ENCODE measurements at places on chromosomes 2 and 18.

GRCh38 chr2:219620546-219620945 is 6.9 kb upstream of the SLC4A3 start:
- no peak for DNase-seq

GRCh38 chr2:17615147-17615546 is 74.7 kb downstream of the VSNL1 start:
- DNase-seq: no peak

- no peak for DNase-seq
These were observed 51.0 kb downstream of the ABI2 start for GRCh38 chr2:203379156-203379555.

- no peak for DNase-seq
These were observed 554 bp downstream of the PFN4 start for GRCh38 chr2:24122366-24123194.

GRCh38 chr18:36229188-36229587 is 41.9 kb downstream of the MOCOS start:
- DNase-seq: no peak

- no peak for DNase-seq
These were observed 98.1 kb downstream of the COL6A3 start for GRCh38 chr2:237315829-237316225.

DNA sequence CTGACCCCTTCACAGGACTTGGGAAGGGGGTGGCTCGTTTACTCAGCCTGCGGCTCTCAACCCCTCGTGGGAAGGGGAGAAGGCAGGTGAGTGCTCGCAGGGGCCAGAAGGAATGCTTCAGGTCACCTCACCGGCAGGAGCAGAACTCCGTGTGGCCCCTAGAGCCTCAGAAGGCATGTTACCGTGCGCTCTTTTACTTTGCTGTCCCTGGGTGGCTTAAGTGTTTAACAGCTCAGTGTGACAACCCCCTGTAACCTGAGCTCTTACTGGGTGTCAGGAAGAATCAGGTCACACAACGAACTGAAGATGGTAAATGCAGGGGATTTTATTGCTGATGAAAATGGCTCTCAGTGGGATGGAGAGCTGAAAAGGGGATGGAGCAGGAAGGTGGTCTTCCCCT is 1235.4 kb downstream of the LRP1B start:
- no peak for DNase-seq

DNA sequence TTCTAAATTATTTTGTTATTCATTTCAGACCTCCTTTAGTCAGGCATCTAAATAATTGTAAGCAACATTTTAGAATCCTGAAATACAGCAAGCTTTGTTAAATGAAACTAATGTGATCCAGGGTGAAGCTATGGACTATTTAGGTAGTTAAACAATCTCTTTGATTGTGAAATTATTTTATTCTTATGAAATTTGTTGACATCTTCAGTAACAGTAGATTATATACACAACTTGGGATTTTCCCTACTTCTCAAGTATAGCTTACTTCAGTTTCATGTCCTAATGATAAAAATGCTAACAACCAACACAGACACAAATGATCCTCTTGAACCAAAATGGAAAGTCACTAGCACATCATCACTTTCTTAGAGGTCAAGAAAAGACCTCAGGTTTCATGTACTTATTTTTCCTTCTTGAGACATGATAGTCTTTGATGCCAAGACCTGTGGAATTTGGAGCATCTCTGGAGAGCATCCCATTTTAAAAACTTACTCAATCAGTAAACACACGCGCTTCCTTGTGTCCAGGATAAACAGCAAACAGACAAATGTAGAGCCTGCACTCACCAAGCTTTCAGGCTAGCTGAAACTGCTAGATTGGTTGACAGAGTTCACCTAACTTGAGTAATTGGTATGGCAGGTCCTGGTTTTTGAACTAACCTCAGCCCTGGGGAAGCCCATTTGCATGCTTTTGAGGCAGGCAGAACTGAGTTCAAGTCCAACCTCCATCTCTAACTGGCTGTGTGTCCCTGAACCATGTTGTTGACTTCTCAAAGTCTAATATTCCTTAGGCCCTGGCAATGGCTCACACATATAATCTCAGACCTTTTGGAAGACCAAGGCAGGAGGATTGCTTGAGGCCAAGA is 47.8 kb downstream of the KCTD18 start:
- DNase-seq: no peak

DNA sequence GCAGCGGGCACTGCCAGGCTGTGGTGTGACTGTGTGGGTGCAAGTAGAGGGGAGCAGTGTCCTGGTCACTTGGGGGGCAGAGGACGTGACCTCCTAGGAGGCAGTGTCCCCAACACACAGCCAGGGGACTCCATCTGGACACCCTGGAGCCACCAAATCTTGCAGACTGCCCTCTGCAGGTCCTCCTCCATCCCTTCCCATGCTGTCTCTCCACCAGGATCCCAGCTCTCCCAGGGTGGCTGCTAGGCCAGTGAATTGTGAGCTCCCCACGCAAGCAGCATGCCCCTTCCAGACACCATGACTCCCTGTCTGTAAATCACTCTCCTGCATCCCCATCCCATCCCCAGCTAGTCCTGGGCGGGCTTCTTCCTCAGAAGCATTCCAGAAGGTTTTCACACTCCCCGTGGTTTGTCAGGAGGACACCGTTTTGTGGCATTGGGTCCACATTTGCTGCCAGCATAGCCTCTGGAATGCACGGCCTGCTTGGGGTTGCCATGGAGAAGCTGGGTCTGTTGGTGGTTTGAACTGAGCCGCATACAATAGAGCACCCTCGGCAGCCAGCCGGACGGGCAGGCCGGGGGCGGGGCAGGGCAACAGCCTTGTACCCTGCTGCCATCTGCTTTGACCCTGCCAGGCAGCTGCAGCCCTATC is 210.7 kb downstream of the KLHL29 start:
- no peak for DNase-seq

GRCh38 chr2:96954011-96954846 is 32.2 kb downstream of the FAM178B start:
- DNase-seq: no peak

DNA sequence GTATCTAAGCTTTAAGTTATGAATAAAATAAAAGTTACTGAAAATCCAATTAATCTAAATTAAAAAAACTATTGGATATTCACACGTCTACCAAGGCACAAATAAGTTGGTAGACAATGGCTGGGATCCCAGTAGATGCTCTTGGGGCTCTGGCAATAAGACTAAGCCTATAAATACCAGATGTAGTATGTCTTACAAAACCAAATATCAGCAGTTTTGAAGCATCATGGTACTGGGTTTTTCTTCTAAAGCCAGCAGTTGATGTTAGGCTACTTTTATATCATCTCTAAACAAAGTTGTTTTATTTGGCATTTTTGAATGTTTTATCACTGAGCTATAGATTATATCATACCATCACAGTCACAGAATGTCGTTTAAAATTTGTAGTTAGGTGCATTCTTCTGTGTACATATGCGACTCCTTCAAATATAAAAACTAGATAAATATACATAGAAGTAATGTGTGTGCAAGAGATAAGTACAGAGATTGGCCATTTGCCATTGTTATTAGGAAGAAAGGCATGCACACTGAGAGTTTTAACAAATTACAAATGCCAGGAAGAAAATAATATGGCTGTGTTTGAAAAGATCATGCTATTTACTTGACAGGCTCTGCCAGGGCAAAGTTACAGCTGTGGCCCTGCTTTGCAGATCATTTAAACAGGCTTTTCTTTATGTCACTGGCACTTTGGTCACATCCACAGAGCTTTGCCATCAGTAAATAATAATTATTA is 21.6 kb upstream of the TMEM17 start:
- DNase-seq: no peak

DNA sequence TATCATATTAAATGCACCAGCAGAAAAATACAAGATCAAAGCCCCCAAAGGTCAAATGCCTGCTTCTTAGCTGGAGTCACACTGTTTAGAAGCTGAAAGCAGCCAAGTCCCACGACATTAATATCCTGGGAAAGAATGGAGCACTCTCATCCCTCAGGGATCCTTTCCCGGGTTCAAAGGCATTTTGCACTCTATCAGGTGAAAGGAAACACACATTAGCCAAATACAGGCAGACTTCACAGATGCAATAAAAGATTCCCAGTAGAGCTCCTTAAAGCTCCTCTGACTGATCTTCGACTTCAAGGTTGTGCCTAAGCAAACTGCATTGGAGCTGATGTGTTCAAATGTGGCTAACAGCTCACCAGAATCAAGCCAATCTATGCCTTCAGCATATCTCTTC is 158.4 kb downstream of the RNF152 start:
- no peak for DNase-seq

DNA sequence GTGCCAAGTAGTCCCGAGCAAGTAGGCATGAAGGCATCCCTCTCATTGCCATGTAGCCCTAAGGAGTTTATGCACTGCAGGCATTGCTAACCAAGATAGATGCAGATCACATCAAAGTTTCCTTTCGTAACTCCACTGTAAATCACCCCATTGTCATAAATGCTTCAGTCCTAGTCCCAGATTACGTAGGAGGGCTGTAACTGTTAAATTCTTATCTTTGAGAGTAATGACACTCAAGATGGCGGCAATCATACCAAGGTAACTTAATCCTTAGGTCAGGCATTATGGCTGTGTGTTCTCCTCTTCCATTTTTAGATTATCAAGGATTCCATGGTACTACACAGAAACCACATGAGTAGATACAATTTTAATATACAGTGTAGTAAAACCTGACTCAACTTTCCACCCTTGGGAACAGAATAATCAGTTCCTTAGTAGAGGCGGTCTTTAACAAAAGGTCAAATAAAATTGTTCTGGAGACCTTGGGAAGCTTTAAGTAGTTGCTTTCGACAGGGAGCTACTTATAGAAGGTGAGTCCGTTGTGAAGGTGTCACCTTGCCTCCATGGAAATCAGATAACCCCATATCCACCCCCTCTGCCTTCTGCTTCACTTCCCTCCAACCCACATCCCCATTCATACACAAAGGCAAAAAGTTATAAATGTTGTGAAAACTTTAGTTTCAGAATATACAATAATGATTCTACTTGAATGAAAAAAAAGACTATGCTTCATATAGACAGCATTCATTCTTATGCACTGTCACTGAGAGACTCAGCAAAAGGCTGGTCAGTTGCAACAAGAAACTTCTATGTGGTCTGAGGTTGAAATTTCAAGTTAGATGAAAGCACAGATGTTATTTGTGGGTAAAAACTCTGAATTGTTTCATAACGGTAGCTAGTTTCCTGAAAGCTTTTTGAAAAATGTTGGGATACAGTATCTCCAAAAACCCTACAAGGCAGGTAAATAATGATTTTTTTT is 64.8 kb upstream of the GALNT5 start:
- no peak for DNase-seq

DNA sequence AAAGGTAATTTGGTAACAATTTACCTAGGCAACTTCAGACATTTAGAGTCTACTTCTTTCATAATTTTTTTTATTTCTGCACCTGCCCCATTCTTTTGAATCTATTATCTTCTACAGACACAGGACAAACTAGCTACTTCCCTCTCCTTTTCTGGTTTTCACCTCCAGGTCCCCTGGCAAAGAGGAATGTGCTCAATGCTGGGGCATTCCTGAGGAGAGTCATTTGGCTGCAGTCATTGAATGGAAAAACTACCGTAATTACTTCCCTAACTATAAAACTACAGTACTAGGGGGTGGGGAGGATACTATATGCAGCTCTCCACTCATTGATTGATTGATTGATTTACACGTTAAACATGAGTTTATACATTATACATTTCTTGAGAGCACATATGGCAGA is 11.2 kb upstream of the ARHGAP28 start:
- DNase-seq: no peak

GRCh38 chr2:64670047-64670446 is 16.3 kb upstream of the SERTAD2 start:
- DNase-seq: no peak

GRCh38 chr2:112143150-112143549 is 5.0 kb downstream of the FBLN7 start:
- no peak for DNase-seq

GRCh38 chr18:48825101-48825745 is 125.5 kb downstream of the SMAD7 start:
- DNase-seq: no peak

DNA sequence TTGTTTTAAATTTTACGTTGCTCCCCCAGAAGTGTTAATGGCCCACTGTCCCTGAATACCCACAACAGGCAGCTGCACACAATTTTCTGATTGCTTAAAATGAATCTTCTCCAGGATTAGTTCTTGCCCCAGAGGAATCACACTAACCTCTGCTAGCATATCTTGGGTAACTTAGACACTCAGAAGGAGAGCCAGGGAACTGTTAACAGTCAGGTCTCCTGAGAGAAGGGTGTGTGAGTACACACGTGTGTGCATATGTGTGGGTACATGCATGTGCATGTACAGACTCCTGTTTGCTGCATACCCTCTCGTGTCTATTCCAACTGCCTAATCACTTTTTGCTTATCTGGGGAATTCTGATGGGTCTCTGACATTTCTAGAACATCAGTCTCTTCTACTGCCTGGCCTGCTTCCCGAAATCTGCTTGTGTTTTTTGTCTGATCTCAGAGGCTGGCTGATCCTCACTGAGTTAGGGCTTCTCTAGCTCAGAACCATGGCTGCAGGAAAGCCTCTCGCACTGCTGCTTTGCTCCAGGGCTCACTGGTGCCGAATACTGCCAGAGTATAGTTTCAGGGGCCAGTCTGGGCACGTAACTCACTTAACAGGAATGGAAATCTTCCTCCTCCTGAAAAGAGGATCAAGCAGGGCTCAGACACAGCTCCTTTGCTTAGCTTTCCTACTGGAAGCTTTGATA is 62.8 kb downstream of the PRELID3A start:
- DNase-seq: no peak

DNA sequence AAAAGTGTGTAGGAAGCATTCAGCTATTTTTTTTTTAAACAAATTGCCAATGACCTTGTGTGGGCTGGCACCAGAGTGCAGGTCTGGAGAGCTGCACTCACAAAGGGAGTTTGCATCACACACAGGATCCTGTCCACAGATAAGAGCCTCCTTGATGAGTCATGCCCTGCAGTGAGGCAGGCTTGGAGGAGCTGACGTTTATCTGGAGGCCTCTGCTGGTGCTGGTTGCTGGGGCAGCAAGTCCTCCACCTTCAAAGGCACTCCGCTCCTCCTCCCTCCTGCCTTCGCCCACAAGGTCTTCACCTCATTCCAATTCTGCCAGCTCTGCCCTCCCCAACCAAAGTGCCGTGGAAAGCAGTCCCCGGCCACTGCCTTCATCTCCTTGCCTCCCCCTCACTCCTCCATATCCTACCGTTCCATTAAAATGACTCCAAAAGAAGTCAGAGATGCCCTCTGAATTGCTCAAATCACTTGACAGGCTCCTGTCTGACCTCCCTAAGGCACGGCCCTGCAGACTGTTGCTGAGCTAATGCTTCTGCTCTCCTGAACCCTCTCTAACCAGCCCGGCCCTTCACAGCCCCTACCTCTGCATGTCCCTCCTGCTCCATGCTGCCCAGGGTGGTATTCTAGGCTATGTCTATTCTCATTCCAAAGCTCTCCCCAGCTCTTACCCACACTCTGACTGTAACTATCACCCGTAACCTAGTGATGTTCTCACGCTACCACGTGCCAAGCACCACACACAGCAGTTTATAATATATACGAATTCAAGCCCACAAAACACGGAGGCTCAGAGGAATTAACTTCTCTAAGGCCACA is 30.9 kb downstream of the LONRF2 start:
- peak; percentile 59 for DNase-seq
